ENCODE measurements at places on chromosomes 5 and 9.

DNA sequence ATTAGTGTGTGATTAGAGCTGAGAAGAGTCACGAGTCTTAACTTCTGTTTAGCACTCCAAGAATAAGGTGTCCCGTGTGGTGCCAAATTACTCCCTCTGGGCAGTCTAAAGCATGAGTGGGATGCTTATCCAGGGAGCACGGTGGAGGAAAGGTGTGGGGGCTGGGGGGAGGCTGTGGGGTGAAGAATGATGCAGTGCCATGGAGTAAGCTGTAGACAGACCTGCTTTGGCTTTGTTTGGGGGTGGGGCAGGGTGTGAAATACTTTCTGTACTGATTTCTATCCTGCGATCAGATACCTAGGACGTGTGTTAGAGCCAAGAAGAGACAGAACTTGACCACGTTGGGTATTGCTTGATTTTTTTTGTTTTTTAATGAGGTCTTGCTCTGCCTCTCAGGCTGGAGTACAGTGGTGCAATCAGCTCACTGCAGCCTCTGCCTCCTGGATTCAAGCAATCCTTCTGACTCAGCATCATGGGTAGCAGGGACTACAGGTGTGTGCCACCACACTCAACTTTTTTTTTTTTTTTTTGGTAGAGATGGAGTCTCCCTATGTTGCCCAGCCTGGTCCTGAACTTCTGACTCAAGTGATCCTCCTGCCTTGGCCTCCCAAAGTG, 232.8 kb downstream of the MAN2A1 start:
- DNase-seq = no peak

DNA sequence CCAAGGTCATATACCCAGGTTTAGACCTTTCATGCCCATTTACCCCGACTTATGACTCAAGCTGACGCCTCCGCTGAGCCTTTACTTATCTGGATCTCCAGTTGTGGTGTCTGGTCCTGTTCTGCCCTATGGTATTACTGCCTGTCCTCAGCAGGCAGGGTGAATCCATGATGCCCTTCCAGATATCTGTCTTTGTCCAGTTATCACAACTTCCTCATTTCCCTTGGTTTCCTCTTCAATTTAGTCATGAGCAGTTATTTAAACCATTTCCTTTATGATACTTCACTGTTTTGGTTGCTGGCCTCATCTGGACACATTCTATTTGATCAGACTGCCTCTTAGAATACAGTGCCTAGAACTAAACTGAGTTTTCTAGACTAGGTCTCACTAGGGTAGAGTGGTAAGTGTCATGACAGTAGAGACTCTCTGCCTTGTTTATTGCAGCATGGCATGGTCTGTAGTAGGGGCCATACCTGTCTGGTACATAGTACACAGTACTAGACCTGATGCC, 93.3 kb downstream of the MELK start:
- no peak for DNase-seq

DNA sequence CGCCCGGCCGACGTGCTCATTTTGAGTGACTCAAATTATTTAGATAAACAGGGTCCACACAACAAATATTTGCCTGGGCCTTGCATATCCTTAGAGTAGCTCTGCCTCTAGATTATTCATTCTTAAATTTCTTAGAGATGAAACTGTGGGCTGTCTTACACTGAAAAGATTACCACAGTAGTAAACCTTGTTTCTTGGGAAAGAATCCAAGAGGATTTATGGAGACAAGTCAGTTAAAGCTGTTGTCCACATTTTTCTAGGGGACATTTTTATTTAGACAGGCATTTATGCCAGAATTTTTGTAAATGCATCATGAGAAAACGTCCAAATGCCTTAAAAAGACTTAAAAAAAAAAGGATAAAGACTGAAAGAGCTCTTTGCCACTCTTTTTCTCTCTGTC, 32.6 kb upstream of the RANBP3L start:
- DNase-seq = no peak

- DNase-seq = no peak
These were observed 311.3 kb downstream of the GADD45G start for GRCh38 chr9:89916001-89916597.

DNA sequence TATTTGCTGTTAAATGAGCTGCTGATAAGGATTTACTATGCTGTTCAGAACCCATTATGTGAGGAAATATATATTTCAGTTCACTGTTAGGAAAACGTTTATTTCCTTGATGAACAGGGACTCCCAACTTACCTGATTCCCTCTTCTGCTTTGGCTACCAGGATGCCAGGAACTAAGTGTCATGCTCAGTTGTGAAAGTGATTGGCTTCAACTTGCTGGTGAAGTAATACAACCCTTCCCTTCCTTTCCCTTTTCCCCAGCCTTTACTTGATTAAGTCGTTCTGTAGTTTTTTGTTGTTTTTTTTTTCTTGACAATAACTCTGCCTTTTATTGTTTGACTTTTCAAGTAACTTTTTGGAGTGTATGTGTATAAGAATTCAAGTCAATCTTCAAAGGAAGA, 309.3 kb downstream of the DOCK8 start:
- no peak for DNase-seq

DNA sequence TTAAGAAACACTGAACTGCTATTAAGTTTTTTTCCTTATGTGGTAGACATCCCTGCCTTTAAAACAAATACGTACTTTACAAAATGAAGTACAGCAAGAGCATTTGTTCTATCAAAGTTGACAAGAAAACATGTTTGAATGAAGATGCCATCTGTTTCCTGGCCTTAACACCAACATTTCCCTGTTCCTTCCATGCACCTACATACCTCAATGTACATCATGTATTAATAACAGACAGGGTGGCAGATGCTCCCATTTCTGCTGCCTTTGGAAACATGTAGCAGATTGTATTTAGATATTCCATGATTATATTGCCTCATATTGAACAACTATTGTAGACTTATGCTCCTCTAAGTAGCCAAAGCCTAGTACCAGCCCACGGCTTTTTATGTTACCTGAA, 104.4 kb downstream of the PJA2 start:
- no peak for DNase-seq

GRCh38 chr9:16521868-16522411, 348.5 kb downstream of the BNC2 start:
- DNase-seq = no peak

- DNase-seq = no peak
These were observed 572 bp downstream of the ZDHHC21 start for GRCh38 chr9:14692470-14693250.

DNA sequence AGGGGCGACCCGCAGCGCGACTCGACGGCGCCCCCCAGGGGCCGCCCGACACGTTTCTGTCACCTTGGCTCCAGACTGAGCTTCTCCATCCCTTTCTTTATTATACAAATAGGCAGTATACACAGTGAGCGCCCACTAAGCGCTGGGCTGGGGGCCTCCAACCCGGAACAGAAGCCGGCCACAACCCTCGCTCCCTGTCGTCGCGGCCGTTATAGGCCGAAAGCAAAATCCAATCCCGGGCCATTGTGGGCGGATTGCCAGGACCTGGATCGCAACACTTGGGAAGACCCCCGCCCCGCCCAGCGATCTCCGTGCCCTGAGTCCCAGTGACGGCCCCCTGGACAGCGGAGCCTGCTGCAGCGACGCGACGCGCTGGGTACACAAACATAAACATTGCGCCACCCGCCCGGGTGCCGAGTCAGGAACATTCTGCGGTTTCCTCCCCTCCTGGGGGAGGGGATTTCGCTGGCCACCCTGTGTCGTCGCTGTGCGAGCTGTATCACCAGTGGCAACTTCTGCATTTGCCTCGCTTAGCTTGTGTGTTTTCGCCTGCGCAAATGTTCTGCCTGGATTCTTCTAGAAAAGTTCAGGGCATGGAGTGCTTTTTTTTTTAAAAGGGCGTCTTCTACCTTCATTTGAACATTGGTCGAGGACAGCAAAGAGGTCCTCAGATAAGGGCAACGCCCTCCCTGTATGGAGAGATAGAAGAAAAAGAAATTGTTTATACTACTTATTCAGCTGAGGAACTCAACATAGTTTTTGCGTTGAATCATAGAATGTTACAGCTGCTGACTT, 1.3 kb upstream of the DUSP1 start:
- peak; percentile 65 for DNase-seq

DNA sequence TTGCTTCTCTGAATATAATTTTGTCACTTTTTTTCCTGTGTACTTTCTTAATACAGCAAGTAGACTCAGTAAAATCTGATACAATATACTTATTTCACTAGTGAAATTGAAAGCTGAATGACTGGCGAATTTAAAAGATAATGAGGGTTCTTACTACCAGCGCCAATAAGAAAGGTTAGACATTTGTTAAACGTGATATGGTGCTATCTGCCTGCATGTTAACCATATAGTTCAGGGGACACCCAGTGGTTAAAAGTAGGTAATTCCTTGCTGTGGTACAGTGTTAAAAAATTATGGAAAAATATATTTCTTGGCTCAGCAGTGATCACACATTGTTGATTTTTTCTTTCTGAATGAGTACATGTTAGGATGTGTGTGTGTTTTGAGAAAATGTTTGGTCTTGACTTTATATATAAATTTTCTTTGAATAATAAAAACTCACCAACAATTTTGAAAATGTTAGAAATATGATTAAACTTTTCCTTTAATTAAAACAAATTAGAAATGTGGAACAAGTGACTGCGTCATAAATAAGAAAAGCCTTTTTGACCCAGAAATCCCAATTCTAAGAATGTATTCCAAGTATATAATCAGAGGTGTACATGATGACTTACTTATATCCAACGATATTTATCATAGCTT, 25.8 kb downstream of the CAST start:
- DNase-seq = peak; percentile 52

DNA sequence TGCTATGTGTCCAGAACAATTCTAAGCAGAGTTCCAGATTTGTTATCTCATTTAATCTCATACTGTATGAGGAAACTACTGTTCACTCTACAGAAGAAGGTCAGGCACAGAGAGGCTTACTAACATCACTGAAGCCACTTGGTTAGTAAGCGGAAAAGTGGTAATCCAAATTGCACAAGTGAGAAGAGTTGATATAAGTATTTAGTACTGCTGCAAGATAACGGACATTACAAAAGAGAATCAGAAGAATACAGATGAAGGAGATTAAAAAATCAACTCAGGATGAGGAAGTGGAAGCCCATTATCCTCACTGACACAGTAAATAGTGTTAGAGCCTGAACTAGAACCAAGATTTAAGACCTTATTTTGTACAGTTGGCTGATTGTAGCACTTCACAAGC, 22.3 kb upstream of the TLR4 start:
- no peak for DNase-seq

DNA sequence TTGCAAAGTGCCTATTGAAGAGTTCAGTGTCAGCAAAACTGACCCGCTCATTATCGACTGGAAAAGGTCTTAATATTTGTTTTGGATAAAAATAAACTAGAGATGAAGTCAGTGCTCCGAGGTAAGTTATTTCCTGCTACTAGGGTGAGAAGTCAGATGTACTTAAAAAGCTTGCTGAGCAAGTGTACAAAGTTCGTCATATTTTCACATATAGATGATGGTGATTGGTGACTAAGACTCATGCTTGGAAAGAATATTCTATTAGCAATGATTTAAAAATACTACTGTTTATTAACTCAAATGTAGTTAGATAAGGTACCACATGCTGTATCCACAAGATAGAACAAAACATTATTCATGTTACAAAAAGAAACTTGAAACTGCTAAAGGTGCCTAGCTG, 643.7 kb downstream of the GABRG2 start:
- no peak for DNase-seq

- DNase-seq = no peak
These were observed 16.1 kb upstream of the ARHGAP26 start for GRCh38 chr5:142754031-142754430.

DNA sequence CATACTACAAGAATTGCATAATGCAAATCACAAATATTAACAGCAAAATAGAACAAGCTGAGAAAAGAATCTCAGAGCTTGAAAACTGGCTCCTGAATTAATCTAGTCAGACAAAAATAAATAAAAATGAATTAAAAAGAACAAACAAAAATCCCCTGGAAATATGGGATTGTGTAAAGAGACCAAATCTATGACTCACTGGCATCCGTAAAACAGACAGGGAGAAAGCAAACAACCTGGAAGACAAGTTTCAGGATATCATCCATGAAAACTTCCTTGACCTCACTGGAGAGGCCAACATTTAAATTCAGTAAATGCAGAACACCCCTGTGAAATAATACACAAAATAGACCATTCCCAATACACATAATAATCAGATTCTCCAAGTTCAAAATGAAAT, 229.3 kb upstream of the CTNND2 start:
- DNase-seq = no peak

DNA sequence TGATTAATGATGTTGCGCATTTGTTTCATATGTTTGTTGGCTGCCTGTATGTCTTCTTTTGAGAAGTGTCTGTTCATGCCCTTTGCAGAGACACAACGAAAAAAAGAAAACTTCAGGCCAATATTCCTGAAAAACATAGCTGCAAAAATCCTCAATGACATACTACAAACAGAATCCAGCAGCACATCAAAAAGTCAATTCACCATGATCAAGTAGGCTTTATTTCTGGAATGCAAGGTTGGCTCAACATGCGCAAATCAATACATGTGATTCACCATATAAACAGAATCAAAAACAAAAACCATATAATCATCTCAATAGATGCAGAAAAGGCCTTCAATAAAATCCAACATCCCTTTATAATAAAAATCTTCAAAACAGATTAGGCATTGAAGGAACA, 1.9 kb upstream of the ANKS6 start:
- no peak for DNase-seq

- DNase-seq = no peak
These were observed 7.1 kb downstream of the LRRC70 start for GRCh38 chr5:62585751-62586150.

DNA sequence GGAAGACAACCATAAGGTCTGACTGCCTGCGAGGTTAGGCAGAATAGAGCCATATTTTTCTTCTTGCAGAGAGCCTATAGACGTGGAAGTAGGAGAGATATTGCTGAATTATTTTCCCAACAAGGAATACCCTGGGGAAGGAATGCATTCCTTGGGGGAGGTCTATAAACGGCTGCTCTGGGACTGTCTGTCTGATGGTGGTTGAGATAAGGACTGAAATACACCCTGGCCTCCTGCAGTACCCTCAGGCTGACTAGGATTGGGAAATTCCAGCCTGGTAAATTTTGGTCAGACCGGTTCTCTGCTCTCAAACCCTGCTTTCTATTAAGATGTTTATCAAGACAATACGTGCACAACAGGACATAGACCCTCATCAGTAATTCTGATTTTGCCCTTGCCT, 617.5 kb upstream of the GRIN3A start:
- no peak for DNase-seq
